ENCODE measurements at places on chromosomes 2 and 18.

GRCh38 chr18:27005589-27005988 is 140.1 kb upstream of the AQP4 start:
- no peak for DNase-seq

- DNase-seq, result no peak
These were observed 68.3 kb upstream of the YPEL5 start for GRCh38 chr2:30078521-30078920.

DNA sequence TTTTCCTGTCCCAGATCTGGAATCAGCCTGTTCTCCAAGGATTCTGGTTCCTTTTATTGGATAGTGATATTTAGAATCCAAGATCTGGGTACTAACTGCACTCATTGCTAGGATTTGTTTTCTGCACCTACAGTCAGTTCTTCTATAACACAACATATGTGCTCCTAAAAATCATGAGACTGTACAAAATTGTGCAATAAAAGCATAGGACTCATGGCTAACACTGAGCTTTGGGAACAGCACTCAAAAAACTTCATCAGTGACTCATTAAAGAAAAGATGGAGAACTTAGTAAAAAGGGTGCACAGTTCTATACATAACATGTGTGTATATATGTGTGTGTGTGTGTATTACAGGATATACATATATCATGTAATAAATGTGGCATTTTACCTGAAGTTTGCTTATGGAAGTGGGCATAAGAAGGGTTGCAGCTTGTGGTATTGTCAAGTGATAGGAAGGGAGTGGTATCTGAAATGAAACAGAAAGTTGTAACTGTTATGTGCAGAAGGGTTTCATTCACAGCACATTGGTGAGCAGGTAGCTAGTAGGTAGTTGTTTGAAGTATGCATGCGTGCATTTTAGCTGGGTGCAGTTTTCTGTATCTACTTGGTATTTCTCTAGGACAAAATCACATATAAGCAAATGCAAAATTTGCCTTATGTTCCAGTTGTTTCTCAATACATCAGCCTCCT is 5.9 kb upstream of the SCYGR2 start:
- DNase-seq, result no peak

DNA sequence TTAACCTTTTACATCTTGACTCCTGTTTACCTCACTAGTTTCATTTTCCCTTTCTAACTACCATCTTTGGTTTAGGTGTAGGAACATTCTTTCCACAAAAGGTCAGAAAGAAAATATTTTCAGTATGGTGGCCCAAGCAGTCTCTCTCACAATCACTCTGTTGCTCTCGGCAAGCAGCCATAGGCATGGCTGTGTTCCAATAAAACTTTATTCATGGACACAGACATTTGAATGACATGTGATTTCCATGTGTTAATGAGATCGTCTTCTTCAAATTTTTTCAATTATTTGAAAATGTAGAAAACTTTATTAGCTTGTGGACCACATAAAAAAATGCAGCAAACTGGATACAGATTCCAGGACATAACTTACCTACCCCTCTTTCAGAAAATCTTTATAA is 109.7 kb upstream of the CNTNAP5 start:
- no peak for DNase-seq

- no peak for DNase-seq
These were observed 1.2 kb upstream of the TNS1 start for GRCh38 chr2:218003981-218004419.

DNA sequence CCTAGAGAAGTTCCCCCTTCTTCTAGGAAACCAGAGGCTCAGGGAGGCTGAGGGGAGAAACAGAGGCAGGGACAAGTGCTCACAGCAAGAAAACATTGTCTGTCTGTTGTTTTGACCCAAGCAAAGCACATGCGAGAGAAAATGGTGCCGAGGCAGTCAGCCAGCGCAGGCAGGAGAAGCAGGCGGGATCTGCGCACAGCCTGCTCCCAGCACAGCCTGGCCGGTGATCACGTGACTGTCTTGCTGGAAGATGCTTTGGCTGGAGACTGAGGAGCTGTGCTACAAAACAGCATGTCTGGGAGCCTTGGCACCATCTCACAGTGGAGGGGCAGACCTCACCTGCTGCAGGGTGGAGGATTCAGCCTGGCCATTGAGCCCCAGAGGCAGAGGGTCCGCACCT is 93.7 kb upstream of the MYCN start:
- DNase-seq, result no peak

DNA sequence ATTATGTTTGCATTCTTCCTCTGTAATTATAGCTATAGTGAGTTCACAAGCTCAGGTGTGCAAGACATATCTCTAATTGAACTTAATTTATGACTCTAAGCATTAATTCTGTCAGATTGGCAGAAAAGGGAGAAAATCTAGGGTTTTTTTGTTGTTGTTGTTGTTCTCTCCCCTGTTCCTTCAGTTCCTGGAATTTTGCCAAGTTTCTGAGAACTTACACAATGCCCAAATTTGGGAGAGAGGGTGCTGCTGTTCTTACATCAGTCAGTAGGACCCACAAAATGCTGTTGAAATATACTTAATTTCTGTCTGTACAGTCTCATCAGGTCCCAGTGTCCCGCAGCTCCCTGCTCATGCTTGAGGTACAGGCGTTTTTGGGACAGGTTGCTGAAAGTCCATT is 221.8 kb upstream of the RBMS1 start:
- DNase-seq, result no peak

DNA sequence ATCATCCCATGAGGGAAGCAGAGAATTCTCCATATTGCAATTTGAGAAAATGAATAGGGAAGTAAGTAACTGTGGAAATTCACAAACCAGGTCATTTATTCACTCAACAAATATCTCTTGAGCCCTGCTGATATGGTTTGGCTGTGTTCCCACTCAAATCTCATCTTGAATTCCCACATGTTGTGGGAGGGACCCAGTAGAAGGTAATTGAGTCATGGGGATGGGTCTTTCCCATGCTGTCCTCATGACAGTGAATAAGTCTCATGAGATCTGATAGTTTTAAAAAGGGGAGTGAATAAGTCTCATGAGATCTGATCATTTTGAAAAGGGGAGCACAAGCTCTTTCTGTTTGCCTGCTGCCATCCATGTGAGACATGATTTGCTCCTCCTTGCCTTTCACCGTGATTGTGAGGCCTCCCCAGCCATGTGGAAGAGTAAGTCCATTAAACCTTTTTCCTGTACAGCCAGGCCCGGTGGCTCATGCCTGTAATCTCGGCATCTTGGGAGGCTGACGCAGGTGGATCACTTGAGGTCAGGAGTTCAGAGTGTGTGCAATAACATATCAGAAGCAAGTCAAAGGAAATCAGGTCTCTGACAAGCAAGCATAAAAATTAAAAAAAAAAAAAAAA is 193.2 kb downstream of the NDUFA10 start:
- no peak for DNase-seq

GRCh38 chr2:112542984-112543661 is 858 bp downstream of the POLR1B start:
- DNase-seq, result no peak

DNA sequence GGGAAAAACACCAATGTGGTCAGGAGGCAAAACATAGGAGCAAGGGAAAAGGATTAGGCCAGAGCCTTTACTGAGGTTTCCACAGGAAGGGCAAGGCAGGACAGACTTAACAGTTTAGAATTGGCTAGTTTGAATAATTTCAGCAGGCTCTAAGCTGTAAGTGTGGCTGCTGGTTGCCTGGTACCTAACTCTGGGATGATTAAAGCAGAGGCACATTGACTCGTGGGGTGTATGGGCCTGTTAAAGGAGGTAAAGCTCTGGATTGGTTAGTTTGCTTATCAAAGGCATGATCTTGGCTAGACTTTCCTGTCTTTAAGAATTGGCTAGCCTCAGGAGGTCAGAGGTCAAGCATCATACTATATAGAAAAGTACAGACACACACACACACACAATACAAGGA is 132.6 kb downstream of the SPAG16 start:
- no peak for DNase-seq

DNA sequence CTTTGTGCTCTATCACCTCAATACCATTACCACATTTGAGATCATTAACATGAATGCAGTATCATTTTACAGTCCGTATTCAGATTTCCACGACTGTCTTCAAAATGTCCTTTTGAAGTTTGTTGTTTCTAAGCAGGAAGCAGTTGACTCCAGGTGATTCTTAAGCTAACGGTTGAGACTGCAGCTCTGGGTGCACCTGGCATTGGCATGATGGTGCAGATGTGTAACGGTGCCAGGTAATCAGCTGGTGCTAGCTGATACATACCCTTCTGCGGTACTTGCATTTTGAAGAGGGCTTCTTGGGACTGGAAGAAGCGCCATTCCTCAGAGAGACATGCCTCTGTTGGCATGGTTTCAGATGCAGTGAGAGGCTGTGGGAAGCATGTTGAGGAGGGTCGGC is 19.5 kb downstream of the SIGLEC15 start:
- DNase-seq, result no peak

GRCh38 chr18:5463831-5464230 is 80.0 kb downstream of the EPB41L3 start:
- no peak for DNase-seq

GRCh38 chr2:40432921-40433483 is 18.9 kb downstream of the SLC8A1 start:
- no peak for DNase-seq

DNA sequence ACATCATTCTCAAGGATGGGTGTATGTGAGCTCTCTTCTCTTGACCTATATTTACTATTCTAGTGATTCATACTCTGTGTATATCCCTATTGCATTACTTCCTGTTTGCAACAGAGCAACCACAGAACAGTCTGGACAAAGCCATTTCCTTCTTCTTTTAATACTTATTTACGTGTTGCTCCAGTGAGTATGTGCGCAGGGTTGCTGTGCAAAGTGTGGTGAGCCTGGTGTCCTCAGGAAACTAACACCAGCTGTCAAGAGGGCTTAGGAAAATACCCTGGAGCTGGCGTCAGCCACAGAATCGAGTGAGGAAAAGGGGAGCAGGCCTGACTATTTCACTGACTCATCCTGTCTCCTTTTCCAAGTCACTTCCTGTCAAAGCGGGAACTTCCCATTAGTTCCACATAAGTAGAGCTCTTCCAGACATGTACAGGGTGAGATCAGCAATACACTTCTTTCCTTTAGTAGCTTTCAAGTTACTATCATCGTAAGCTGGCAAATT is 214.1 kb upstream of the COPS8 start:
- peak; percentile 99 for DNase-seq

- no peak for DNase-seq
These were observed 80.8 kb downstream of the NAT8 start for GRCh38 chr2:73561422-73561821.

- no peak for DNase-seq
These were observed 115.0 kb downstream of the EN1 start for GRCh38 chr2:118732432-118732831.

GRCh38 chr2:99634234-99634633 is 144.4 kb upstream of the REV1 start:
- no peak for DNase-seq

DNA sequence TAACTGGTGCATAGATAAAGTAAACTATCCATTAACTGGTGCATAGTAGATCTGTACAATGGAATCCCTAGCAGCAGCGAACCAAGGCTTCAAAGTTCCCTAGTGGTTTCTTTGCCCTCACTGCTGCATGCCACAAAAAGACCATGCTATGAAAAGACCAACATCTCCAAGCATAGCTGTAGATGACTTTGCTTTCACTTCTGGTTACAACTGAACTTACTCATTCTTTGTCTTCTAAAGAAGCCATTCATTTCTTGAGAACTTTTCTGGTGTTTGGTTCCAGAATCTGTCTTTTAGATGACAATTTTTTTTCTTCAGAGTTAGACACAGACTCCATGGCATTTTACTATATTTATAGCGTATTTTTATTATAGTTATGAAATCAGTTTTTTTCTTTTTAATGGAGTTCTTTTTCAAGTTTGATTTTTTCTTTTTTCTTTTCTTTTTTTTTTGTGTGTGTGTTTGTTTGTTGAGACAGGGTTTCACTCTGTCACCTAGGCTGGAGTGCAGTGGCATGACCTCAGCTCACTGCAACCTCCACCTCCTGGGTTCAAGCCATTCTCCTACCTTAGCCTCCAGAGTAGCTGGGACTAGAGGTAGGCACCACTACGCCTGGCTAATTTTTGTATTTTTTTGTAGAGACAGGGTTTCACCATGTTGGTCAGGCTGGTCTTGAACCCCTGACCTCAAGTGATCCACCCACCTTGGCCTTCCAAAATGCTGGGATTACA is 63.6 kb downstream of the SLC35F5 start:
- DNase-seq, result no peak

- peak; percentile 27 for DNase-seq
These were observed 3.9 kb upstream of the WDSUB1 start for GRCh38 chr2:159290289-159290907.

- no peak for DNase-seq
These were observed 232.0 kb upstream of the NETO1 start for GRCh38 chr18:73099759-73100158.

- DNase-seq, result no peak
These were observed 382.2 kb upstream of the HNRNPA3 start for GRCh38 chr2:176830362-176830761.

GRCh38 chr2:196413821-196414274 is 225.7 kb upstream of the CCDC150 start:
- DNase-seq, result no peak

GRCh38 chr2:20381457-20381856 is 30.8 kb upstream of the PUM2 start:
- DNase-seq, result no peak

- no peak for DNase-seq
These were observed 58.0 kb downstream of the SMAD2 start for GRCh38 chr18:47872426-47872825.

DNA sequence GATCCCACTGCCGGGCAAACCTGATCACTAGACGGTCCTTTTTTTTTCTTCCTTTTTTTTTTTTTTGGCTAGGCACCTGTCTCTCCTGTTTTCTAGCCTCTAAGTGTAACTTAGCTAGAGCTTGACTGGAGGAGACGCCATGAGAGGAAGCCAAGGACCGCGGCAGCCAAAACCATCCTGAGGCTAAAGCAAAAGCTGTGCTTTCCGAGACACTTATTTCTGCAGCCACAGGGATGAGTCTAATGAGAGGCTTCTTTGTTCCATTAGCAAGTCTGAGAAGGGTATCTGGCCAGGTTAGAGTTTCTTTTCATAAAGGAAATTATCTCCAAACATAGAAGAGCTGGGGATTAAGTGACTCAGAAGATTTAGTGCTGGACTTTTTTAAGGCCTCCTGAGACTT is 7.3 kb upstream of the CXCR4 start:
- no peak for DNase-seq

GRCh38 chr2:208384637-208385036 is 22.0 kb upstream of the PTH2R start:
- no peak for DNase-seq

DNA sequence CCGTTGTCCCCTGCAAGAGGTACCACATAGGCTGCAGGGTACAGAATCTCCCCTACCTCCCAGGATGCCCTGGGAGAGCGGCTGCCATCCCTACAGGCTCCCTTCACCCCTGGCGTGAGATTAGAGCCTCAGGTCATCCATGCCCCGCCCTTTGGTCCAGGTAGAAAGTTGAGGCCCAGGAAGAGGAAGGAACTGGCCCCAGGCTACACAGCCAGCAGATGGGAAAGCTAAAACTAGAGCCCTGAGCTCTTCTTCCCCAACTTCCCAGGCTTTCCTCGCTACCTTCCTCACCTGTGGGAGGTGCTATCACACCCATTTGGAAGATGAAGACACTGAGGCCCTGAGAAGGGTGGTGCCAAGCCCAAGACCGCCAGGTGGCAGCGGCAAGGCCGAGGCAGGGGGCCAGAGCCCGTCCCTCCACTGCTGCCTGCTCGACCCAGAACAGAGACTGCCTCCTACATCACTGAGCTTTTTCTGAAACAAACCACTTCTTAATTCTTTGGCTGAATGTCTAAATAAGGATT is 25.8 kb downstream of the CIB4 start:
- no peak for DNase-seq

Data from SIG-M5 (cell line).